ENCODE measurements at places on chromosomes 13 and 19.

DNA sequence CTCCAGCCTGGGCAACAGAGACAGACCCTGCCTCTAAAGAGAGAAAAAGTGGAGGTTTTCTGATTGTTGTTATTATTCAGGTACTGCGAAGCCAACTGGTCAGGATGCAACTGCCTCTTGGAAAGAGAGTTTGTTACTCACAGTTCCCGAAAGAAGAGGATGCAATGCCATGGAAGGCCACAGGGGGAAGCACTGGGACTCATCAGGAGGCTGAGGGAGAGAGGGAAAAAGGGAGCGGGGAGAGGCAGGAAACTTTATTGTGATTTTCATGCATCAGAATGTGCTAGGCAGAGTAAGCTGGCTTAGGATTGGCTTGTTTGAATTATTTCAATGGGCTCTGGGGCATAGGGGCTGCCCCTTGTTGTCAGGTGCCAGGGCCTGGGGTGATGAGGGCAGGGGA, 27.6 kb downstream of the MYO9B start:
- DNase-seq: no peak

- DNase-seq: no peak
These were observed 109.2 kb upstream of the USP29 start for GRCh38 chr19:57010541-57010940.

- DNase-seq: no peak
These were observed 21.9 kb downstream of the PCDH17 start for GRCh38 chr13:57653229-57653989.

GRCh38 chr13:107518780-107519179, 696.6 kb downstream of the LIG4 start:
- no peak for DNase-seq

DNA sequence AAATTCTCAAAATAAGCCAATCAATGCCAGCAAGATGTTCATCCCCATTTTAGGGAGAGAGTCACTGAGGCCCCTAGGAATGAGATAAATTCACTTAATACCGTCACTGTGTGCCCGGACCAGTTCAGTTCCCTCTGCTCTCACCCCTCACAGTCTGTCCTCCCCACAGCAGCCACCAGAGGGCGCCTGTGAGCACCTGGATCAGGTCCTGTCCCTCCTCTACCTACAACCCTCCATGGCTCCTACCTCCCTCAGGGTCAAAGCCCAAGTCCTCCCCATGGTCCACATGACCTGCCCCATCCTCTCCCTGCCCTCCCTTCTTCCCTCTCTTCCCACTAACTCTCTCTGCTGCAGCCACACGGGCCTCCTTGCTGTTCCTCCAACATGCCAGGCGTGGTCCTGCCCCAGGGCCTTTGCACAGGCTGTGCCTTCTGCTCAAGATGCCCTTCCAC, 42.0 kb upstream of the NFIC start:
- no peak for DNase-seq

GRCh38 chr13:19927117-19927748, 31.3 kb upstream of the ZMYM2 start:
- no peak for DNase-seq

DNA sequence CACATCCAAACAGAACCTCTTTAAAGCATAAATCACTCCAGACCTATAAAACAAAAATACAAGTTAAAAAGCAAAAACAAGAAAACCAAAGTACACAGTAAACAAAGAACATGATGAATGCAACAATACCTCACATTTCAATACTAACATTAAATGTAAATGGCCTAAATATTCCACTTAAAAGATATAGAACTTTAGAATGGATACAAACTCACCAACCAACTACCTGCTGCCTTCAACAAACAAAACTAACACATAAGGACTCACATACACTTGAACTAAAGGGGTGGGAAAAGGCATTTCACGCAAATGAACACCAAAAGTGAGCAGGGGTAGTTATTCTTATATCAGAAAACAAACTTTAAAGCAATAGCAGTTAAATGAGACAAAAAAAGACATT, 44.9 kb upstream of the PABPC3 start:
- DNase-seq: no peak

GRCh38 chr19:35715981-35716800, 1.6 kb upstream of the KMT2B start:
- DNase-seq: no peak

- DNase-seq: no peak
These were observed 29.4 kb downstream of the KLF12 start for GRCh38 chr13:74104661-74105275.

DNA sequence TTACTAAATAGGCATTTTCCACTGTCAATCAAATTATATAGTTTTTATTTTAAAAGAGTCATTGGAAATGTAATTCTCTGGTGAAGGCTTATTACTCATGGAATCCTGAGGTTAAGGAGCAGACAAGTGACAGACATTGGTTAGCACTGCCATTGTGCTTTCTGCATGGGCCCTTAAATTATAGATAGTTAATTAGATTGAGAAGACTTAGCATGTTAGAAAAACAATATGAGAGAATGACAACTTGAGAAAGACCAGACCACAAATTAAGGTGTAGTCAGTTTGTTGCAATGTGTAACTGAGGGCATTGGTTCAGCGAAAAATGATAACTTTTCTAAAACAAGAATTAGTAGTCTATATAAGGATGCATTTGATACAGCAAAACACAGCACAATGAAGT, 195.5 kb downstream of the SLITRK6 start:
- no peak for DNase-seq

GRCh38 chr13:43061496-43062280, 38.3 kb downstream of the DNAJC15 start:
- DNase-seq: no peak

DNA sequence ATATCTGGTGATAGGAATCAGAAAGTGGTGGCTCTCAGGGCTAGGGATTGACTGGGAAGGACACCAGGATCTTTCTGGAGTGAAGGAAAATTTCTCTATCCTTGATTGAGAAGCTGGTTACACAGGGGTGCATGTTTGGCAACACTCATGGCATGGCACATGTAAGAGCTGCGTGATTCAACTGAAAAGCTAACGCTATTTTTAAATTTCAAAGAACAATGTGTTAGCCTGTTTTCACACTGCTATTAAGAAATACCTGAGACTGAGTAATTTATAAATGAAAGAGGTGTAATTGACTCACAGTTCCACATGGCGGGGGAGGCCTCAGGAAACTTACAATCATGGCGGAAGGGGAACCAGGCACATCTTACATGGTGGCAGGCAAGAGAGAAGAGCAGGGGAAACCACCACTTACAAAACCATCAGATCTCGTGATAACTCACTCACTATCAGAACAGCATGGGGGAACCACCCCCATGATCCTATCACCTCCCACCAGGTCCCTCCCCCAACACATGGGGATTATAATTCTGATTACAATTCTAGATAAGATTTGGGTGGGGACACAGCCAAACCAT, 7.4 kb downstream of the SIGLEC8 start:
- DNase-seq: no peak

GRCh38 chr19:43784981-43785808, 4.4 kb upstream of the KCNN4 start:
- DNase-seq: no peak

DNA sequence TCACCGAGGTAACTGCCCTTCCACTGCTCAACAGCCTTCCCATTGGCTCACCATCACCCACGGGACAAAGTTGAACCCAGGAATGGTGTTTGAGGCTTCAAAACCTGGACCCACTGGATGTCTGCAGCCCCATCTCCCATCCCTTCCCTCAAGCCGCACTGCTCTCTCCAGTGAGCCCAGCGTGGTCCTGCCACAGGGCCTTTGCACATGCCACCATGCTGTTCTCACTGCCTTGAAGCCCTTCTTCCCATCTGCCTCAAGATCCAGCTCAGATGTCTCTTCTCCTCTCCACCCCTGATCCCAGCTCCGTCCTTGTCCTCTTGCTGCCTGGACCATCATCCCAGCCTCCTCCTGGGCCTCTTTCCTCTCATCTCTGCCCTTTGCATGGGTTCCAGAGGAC, 4.0 kb downstream of the SHISA7 start:
- DNase-seq: no peak

DNA sequence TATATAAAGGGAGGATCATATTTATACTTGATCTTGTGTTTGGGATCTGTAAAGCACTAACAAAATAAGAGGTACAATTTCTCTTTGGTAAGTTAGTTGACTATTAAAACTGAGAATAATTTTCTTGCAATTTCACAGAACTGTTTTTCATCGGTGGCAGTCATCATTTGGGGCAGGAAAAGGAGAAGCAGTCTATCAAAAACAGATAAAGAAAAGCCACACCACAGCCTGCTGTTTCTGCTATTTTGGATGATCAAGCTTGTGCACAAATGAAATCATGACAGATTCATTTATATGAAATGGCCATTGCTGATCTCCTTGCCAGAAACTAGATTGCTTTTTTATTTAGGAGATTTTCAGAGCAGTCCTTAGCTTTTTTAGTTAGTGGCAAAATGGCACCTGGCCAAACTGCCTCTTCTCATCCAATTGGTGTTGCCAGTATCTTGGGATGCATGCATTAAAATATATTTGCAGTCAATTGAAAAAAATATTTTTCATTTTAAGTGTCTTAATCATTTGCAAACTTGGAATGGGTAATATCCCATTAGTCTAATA, 326.0 kb downstream of the HS6ST3 start:
- no peak for DNase-seq

All from thoracic aorta (tissue), 2 donors.